Thyroid gland (tissue), 4 donors: ENCODE measurements at places on chromosomes 11 and 22. TPM values are rescaled to one million over a fixed set of nuclear protein-coding genes. Genes with fewer than 3 reads are reported as not detected.

Gene ACER3
- total RNA-seq: 24.2 TPM

Gene C1QTNF4
- total RNA-seq: 2.1 TPM

Gene SUSD2
- 14.0 TPM for total RNA-seq

Gene NLRP14
- total RNA-seq: 0.11 TPM

Gene POTEH
- total RNA-seq: not detected

Gene CABP7
- total RNA-seq: not detected

Gene BDNF
- total RNA-seq: 0.88 TPM

Gene APOA4
- not detected for total RNA-seq

Gene MS4A8
- not detected for total RNA-seq

Gene BTG4
- not detected for total RNA-seq

Gene A4GALT
- total RNA-seq: 12.6 TPM
